Left ventricle myocardium inferior (tissue), 1 donor: ENCODE measurements at places on chromosomes 6 and 20. TPM values are rescaled to one million over a fixed set of nuclear protein-coding genes. Genes with fewer than 3 reads are reported as not detected.

DNA sequence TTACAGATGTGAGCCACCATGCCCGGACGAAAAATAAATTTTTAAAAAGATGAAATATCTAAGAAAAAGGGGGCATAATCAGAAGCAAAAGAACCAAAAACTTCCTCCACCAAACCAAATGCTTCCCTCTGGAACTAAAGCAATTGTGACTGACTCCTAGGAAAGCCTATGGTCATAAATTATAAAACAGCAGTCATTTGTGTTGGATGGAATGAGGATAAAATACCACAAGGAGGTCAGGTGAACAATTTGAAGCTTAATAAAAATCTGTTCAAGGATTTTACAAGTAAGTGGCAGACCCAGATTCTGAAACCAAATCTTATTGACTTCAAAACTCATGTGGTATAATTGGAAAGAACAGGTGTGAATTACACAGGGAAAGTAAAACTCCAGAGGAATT is 114.5 kb downstream of the KIF13A start:
- DNase-seq, result no peak

BFSP1 gene
- total RNA-seq, result 0.66 TPM

- DNase-seq, result no peak
These were observed 12.5 kb downstream of the CRYBG1 start for GRCh38 chr6:106372838-106373501.

DNA sequence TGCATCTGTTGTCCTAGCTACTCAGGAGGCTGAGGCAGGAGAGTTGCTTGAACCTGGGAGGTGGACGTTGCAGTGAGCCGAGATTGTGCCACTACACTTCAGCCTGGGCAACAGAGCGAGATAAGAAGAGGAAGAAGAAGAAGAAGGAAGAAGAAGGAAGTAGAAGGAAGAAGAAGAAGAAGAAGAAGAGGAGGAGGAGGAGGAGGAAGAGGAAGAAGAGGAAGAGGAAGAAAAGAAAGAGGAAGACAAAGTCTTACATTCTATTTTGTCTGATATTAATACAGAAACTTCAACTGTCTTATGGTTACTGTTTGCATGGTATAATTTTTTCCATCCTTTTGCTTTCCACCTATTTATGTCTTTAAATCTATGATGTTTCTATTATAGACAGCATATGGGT is 7.2 kb upstream of the NELFCD start:
- DNase-seq, result no peak

GABRR2 gene
- 0.69 TPM for total RNA-seq

KIF6 gene
- total RNA-seq, result 0.69 TPM

GRM4 gene
- total RNA-seq, result not detected

DNA sequence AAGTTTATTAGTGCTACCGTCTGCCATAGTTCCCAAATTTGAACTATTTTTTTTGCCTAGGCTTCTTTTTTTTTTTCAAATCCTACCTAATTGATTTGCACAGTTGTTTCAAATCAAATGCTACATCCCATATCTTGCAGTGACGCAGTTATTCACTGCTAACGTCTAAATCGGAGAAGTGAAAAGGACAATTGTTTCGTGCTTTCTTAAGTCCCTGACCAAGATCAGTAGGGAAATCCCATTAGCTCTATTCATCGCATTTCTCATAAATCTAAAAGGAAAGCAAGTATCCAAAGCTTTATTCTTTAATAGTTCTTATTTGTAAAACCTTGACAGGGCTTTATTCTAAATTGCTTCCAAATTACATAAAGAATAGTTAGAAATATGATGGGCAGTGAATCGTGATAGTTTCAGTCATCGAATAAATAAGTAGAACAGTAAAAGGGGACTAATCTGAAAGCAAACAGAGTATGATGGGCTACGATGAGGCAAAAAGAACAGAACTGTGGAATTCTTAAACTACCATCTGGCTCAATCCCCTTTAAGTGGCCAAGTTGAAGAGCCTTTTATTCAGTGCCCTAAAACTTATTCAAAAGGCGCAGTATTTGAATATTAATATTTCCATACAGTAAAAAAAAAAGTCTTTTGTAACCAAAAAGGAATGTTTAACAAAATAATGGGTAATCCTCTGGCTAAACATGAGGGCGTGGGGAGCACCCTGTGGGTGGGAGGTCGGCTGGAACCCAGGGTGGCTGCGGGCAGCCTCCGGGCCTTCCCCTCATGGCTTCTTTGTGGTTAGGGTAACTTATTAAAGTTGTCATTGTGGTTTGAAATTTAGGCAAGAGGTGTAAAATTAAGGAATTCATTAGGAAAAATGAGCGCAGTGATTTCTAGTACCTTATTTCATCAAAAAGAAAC is 3.0 kb upstream of the ARID1B start:
- DNase-seq, result no peak

DNA sequence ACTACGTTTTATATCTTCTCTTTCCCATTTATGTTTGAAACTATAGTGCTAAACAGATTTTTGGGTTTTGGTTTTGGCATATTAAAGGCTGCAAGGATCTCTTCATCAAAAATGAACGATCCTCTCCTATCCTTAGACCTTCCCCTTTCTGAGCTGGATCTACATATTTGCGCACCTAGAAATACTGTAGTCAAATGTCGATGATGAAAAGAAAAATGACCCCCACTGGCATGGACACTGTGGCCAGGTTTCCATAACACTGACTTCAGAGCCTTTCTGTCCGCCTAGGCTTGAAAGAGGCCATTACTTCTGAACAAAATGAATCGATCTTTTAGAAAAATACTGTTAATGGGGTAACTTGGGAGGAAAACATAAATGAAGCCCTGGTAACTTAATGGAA is 5.8 kb downstream of the FLRT3 start:
- no peak for DNase-seq

TMEM244 gene
- total RNA-seq, result not detected

DNA sequence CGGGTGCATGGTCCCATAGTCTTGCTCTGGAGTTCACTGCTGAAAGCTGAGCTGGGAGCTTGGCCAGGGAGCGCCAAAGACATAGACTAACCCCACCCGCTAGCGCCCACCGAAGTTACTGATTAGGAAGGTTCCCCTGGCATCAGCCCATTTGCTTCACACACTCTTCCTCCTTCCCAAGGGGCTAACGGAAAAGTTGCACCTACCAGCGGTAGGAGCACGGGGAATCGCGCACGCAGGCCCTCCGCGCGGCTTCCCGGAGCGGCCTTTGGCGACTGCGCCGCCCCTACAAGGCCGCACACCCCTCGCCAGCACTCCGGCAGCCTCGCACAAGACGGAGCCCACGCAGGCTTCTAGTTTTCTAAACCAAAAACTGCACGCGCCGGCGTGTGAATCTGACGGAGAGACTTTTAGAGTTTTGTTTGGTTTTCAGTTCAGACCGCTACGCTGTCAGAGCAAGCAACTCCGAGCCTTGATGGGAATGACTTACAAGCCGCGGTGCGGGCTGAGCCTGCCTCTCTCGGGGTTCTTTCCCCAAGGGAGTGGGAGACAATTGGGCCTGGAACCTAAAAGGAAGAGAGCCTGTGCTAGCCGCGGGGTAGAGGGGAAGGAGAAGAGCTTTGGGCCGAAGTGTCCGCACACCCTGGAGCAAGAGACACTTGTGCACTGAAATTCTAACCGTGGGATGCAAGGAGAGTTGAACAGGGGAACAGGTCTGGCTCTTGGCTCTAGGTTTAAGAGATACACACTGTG is 891 bp upstream of the POU3F2 start:
- DNase-seq, result no peak

GRCh38 chr6:130587778-130588520 is 222.1 kb downstream of the TMEM200A start:
- DNase-seq, result no peak
